Endothelial cell of umbilical vein (primary cell): ENCODE measurements at places on chromosomes 16 and 17. TPM values are rescaled to one million over a fixed set of nuclear protein-coding genes. Genes with fewer than 3 reads are reported as not detected.

TERB1 gene
- not detected in 2 replicates for total RNA-seq

ARHGDIG gene
- total RNA-seq: 0.93 and 1.9 TPM in 2 replicates

SLC6A2 gene
- not detected in 2 replicates for total RNA-seq

MEIOB gene
- total RNA-seq: not detected in 2 replicates

SLC38A8 gene
- total RNA-seq: not detected in 2 replicates

TEX14 gene
- total RNA-seq: not detected in 2 replicates

ZNF423 gene
- total RNA-seq: 3.2 and 8.1 TPM in 2 replicates

FOXC2 gene
- 44.0 and 47.0 TPM in 2 replicates for total RNA-seq

KIF18B gene
- 48.4 and 50.3 TPM in 2 replicates for total RNA-seq

DNA sequence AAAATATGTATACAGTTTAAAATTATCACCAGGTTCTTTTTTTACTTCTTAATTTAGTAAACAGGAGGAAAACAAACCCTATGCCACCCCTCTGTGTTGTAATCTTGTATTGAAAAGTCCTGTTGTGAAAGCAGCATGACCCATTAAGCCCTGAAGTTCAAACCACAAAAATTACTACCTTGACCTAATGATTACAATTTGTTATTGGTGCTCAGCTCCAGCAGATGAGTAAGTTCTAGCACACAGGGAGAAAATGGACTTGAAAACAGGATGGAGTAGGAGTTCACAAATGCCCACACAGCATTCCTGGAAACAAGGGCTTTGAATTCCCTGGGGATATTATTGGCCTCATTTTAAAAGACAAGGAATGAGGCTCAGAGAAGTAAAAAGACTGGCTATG, 505.8 kb upstream of the ERCC4 start:
- no peak for DNase-seq

DNA sequence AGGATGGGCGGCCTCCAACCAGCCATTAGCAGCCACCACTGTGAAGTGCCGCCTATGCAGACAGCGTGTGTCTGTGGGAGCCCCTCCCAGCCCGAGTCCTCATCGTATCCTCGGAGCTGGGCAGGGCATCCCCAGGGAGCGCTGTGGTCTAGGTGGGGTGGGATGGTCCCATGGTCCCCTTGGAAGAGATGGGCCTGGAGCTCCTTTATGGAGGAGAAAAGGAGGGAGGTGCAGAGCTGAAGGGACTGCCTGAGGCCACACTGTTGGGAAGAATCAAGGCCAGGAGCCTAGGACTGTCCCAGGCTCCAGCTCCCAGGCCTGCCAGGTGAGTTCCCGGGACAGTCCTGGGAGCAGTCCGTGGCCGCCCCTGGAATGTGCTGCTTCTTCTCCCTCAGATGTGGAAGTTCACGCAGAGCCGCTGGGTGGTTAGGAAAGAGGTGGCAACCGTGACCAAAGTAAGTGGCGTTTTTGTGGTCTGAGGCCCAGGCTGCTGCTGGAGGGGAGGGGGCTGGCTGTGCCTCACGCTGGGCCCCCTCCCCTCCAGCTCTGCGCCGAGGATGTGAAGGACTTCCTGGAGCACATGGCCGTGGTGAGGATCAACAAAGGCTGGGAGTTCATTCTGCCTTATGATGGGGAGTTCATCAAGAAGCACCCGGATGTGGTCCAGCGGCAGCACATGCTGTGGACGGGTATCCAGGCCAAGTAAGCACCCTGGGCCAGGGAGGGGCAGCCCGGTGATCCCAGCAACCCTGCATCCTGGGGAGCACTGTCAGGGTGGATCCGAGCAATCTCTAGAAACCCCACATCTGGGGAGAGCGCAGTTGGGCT, 27.0 kb downstream of the POLR3E start:
- DNase-seq: no peak

DNA sequence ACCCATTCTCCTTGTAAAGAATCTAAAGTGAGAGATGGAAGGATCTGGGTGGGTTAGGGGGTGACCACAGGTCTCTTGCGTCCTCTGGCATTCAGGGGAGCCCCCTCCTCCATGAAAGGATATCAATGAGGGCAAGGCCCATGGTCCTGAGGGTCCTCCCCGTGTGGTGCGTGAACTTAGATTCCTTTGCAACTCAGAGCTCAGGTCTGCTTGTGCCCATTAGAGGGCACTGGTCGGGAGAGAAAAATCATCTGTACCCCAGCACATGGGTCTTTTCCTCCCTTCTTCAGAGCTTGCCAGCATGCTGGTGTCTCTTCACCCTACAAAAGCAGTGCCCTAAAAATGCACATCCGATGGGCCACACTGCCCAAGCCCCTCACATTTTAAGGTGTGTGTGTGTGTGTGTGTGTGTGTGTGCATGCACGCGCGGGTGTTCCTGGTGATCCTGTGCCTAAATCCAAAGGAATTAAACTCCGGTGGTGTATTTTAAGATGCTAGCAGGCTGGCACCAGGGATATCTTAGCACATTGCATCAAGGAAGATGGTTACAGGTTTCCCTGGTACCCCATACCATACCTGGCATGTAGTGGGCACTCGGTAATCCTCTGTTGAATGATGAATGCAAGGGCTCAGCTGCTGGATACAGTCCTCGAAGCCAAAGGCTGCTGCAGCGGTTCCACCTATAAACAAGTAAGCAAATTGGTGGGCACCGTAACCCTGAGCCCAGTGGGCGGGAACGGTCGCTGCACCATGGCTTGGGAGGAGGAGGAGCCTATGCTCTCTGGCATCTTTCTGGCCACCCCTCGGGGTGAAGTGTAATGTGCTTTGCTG, 4.7 kb downstream of the C1QTNF1 start:
- no peak for DNase-seq

- no peak for DNase-seq
Observed at GRCh38 chr17:48441231-48441711, 11.3 kb upstream of the SKAP1 start.

DNA sequence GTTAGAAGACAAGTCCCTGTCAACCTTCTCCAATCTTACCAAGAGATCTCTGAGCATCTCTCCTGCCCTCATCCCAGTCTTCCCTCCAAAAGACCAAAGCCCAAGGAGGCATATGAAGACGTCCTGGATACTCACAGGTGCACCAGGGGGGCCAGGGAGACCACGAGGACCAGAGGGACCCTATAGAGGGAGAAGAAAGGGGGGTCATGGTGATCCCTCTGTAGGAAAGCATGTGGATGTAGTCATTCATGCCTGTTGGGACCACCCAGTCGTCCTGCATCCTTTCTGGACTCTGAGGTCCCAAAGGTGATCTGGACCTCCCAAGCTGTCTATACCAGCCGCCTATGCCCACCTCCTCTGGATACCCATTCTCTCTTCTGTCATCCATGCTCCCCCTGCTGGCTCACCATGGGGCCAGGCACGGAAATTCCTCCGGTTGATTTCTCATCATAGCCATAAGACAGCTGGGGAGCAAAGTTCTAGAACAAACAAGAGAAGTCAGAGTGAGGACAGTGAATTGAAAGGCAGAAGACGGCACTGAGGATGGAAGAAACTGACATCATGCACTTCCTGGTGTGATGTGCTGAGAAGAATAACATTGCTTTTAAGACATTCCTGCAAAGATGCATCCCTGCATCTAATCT, 3.3 kb downstream of the COL1A1 start:
- DNase-seq: peak; percentile 64

- no peak for DNase-seq
Observed at GRCh38 chr17:74922694-74923537, at the start of gene USH1G. Gene USH1G (minus strand): TSS chr17:74923255. CDS start chr17:74923073, 182 bp downstream.

- no peak for DNase-seq
Observed at GRCh38 chr16:53881371-53881770, 177.4 kb downstream of the FTO start.

DNA sequence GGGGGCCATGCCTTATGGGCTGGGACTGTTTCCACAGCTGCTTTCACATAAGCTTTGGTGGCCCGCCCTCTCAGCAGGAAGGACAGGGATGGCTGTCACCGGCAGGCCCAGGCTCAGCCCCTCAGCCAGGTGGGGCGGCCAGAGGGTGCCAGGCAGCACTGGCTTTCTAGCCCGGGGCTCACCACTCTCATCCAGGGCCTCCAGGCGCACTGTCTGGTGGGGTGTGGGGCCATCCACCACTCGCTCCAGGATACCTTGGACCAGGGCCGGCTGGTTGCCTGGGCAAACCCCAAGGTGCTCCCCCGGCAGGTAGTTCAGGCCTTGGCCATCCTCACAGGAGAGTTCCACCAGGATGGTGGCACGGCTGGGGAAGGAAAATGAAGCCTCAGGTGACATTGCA, 35.0 kb downstream of the NOS2 start:
- no peak for DNase-seq

GRCh38 chr17:40321524-40321929, 12.5 kb downstream of the RARA start:
- no peak for DNase-seq

GRCh38 chr17:51590071-51590656, 329.8 kb downstream of the UTP18 start:
- DNase-seq: no peak
